Activated CD8-positive, alpha-beta T cell treated with anti-CD3 and anti-CD28 coated beads, Interleukin-2, amount 10 ng/mL, durations not matched to agents 7 days and 5 days (primary cell): ENCODE measurements at places on chromosomes 13 and 19. TPM values are rescaled to one million over a fixed set of nuclear protein-coding genes. Genes with fewer than 3 reads are reported as not detected.

- H3K4me1 ChIP-seq = no peaks in the 10 kb centered on the region
- peaks cover 24% of the 10 kb centered on the region for H3K27me3 ChIP-seq
- H3K36me3 ChIP-seq = no peaks in the 10 kb centered on the region
- no peak overlapping the region for H3K4me3 ChIP-seq
Observed at GRCh38 chr13:30863796-30864195, 42.3 kb upstream of the MEDAG start.

GRCh38 chr13:101291206-101291605 lies 125.1 kb downstream of the NALCN start:
- H3K27ac ChIP-seq = no peak overlapping the region
- no peaks in the 10 kb centered on the region for H3K36me3 ChIP-seq
- no peaks in the 10 kb centered on the region for H3K27me3 ChIP-seq
- DNase-seq = no peak
- H3K4me3 ChIP-seq = no peak overlapping the region

DNA sequence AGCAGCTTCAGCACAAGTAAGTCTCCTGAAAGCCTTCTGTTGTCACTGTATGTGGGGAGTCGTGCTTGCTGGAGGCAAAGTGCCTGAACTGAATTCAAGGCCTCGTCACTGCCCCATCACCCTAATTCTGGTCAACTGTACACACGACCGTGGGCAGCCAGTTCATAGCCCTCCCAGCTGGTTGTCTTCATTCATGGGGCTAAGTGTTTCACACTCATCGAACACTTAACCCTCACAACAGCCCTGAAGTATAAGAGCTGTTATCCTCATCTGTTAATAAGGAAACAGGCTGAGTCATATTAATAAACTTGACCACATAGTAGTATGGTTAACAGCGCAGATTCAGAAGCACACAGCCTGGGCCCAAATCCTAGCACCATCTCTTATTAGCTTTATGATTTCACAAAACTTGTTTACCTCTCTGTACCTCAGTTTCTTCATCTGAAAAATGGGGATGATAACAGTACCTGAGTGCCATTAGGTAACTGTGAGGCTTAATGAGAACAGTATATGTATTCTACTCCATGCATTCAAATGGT lies 66.7 kb downstream of the CDADC1 start:
- H3K36me3 ChIP-seq = no peaks in the 10 kb centered on the region
- H3K4me3 ChIP-seq = no peak overlapping the region
- no peaks in the 10 kb centered on the region for H3K4me1 ChIP-seq
- peaks cover 2% of the 10 kb centered on the region for H3K27me3 ChIP-seq
- H3K27ac ChIP-seq = no peak overlapping the region

GRCh38 chr13:23440821-23441618 lies 7.5 kb upstream of the SACS start:
- no peak overlapping the region for H3K27ac ChIP-seq
- no peaks in the 10 kb centered on the region for H3K4me1 ChIP-seq
- H3K27me3 ChIP-seq = peaks cover 6% of the 10 kb centered on the region
- no peak overlapping the region for H3K4me3 ChIP-seq
- no peak for DNase-seq

- no peaks in the 10 kb centered on the region for H3K36me3 ChIP-seq
- peaks cover 18% of the 10 kb centered on the region for H3K4me1 ChIP-seq
- H3K27me3 ChIP-seq = peaks cover 34% of the 10 kb centered on the region
- no peak overlapping the region for H3K4me3 ChIP-seq
Observed at GRCh38 chr19:54877471-54877870, 3.4 kb downstream of the FCAR start.

- H3K4me1 ChIP-seq = peaks cover 5% of the 10 kb centered on the region
- H3K27me3 ChIP-seq = no peaks in the 10 kb centered on the region
- H3K36me3 ChIP-seq = peaks cover 58% of the 10 kb centered on the region
- no peak overlapping the region for H3K4me3 ChIP-seq
- H3K27ac ChIP-seq = no peak overlapping the region
Observed at GRCh38 chr19:17579661-17580244, 24.3 kb downstream of the COLGALT1 start.

DNA sequence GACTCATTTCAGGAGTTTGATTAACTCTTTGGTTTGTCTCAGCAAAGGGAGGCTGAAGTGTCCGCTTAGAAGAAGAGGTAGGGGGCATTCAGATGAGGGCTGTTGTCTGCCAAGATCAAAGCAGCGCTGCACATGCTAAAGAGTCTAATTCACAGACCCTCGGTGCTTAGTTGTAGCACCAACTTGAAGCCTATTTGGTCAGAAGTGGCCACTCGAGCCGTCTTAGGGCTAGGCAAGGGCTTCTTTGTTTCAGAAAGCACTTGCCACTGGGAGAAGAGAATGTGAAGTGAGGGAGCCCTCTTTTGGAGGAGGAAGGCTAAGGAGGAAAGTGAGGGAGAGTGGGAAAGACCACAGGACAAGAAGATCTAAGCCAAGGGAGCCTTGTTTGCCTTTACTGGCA lies 313.4 kb upstream of the TMTC4 start:
- no peak overlapping the region for H3K4me3 ChIP-seq
- no peaks in the 10 kb centered on the region for H3K4me1 ChIP-seq
- no peaks in the 10 kb centered on the region for H3K27me3 ChIP-seq
- H3K36me3 ChIP-seq = no peaks in the 10 kb centered on the region

GRCh38 chr13:95050800-95051615 lies 250.2 kb downstream of the ABCC4 start:
- H3K36me3 ChIP-seq = no peaks in the 10 kb centered on the region
- no peak overlapping the region for H3K4me3 ChIP-seq
- no peak overlapping the region for H3K27ac ChIP-seq
- H3K4me1 ChIP-seq = peaks cover 4% of the 10 kb centered on the region
- no peaks in the 10 kb centered on the region for H3K27me3 ChIP-seq

DNA sequence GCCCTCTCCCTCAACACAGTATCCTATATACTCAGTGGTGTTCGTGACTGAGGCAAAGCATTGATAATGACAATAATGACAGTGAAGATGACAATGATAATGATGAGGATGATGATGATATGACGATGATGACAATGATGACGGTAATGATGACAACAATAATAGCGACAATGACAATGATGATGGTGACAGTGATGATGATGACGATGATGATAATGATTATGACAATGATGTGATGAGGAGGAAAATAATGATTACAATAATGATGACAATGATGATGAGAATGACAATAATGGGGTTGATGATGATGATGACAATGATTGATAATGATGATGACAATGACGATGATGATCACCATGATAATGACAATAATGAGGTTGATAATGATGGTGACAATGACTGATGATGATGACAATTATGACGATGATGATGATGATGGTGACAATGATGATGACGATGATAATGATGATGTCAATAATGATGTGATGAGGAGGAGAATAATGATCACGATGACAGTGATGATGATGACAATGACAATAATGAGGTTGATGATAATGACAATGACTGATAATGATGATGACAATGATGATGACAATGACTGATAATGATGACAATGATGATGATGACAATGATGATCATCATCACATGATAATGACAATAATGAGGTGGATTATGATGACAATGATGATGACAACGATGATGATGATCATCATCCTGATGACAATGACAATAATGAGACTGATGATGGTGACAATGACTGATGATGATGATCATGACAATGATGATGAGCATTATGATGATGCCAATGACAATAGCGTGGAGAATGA lies 16.7 kb downstream of the ELSPBP1 start:
- no peaks in the 10 kb centered on the region for H3K27me3 ChIP-seq
- H3K36me3 ChIP-seq = no peaks in the 10 kb centered on the region
- H3K27ac ChIP-seq = no peak overlapping the region
- H3K4me3 ChIP-seq = no peak overlapping the region
- no peak for DNase-seq

DNA sequence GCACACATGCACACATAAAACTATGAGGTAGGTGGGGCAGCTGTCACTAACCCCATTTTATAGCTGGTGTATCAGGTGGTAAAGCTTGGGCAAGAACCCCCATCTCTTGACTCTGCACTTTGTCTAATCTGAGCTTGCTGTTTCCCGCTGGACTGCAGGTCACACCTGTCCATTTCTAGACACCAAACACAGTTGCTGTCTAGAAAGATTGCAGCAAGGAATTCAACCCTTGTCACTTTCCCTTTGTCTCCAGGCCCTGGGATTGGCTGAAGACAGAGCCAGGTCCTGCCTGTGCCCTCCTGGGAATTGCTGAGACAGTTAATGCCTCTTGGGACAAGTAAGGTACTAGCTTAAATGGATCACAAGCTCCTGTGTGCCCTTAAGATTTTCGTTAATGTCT lies 83.8 kb downstream of the RNASEH2B start:
- H3K4me1 ChIP-seq = peaks cover 27% of the 10 kb centered on the region
- H3K4me3 ChIP-seq = no peak overlapping the region
- H3K36me3 ChIP-seq = peaks cover 2% of the 10 kb centered on the region
- DNase-seq = no peak
- H3K27me3 ChIP-seq = peaks cover 2% of the 10 kb centered on the region
- H3K27ac ChIP-seq = no peak overlapping the region

GRCh38 chr13:73351730-73352129 lies 292.9 kb downstream of the KLF5 start:
- H3K36me3 ChIP-seq = no peaks in the 10 kb centered on the region
- H3K27ac ChIP-seq = no peak overlapping the region
- no peak overlapping the region for H3K4me3 ChIP-seq
- H3K27me3 ChIP-seq = peaks cover 7% of the 10 kb centered on the region
- H3K4me1 ChIP-seq = no peaks in the 10 kb centered on the region

- H3K27me3 ChIP-seq = no peaks in the 10 kb centered on the region
- no peak for DNase-seq
- H3K4me1 ChIP-seq = peaks cover 7% of the 10 kb centered on the region
- H3K4me3 ChIP-seq = no peak overlapping the region
- H3K27ac ChIP-seq = no peak overlapping the region
- H3K36me3 ChIP-seq = peaks cover 21% of the 10 kb centered on the region
Observed at GRCh38 chr13:27556109-27556508, 64.2 kb downstream of the LNX2 start.

GRCh38 chr13:71869274-71869673 lies 2.3 kb upstream of the DACH1 start:
- no peak overlapping the region for H3K27ac ChIP-seq
- H3K4me1 ChIP-seq = peaks cover 18% of the 10 kb centered on the region
- no peak overlapping the region for H3K4me3 ChIP-seq
- no peak for DNase-seq
- H3K36me3 ChIP-seq = no peaks in the 10 kb centered on the region

DNA sequence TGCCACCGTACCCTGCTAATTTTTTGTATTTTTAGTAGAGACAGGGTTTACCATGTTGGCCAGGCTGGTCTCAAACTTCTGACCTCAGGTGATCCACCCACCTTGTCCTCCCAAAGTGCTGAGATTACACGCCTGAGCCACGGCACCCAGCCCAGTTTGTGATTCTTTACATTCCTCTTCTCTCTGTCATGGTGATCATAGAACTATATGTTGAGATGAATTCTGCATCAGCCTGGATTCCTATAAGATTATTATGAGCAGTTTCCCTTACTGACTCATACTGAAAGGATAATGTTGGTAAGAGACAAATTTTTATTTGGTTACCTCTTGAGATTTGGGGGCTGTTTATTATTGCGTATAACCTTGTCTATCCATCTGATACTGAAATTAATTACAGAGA lies 121.5 kb upstream of the CSNK1A1L start:
- H3K36me3 ChIP-seq = no peaks in the 10 kb centered on the region
- H3K27me3 ChIP-seq = no peaks in the 10 kb centered on the region
- no peaks in the 10 kb centered on the region for H3K4me1 ChIP-seq
- DNase-seq = no peak

DNA sequence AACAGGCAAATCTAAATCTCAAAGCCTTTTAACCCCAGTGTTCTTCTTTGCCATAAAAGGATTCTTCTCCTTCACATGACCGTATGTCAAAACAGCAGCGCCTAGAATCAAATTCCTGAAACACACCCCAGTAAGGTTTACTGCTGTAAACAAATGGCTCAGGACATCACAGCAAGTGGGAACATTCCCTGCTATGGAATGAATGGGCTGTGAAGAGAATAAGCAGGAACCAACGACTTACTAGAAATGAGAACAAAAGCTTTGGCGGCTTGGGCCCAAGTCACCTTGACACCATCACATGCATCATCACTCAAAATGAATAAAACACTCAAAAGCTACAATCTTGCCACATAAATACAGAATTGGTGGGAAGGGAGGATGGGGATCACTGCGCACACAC lies 80.4 kb upstream of the SPATA13 start:
- no peak overlapping the region for H3K4me3 ChIP-seq
- peaks cover 7% of the 10 kb centered on the region for H3K4me1 ChIP-seq
- H3K27ac ChIP-seq = no peak overlapping the region
- H3K36me3 ChIP-seq = no peaks in the 10 kb centered on the region

Gene CDADC1
- total RNA-seq = 13.7 TPM

Gene NANOS3
- 0.90 TPM for total RNA-seq

Gene CGB8
- not detected for total RNA-seq

Gene TYROBP
- 0.52 TPM for total RNA-seq

Gene DCLK1
- not detected for total RNA-seq

Gene ZNF20
- 3.2 TPM for total RNA-seq

Gene GRIK5
- 0.73 TPM for total RNA-seq

Gene CYP4F12
- not detected for total RNA-seq

Gene TIMM29
- 20.2 TPM for total RNA-seq
